Hematopoietic multipotent progenitor cell treated with erythropoietin and hydrocortisone succinate and interleukin-3 and kit ligand, for 8 days (in vitro differentiated cells): ENCODE measurements at places on chromosomes 2 and 18.
A peak's percentile ranks its signal among the peaks of the same experiment; 100 is the strongest.

DNA sequence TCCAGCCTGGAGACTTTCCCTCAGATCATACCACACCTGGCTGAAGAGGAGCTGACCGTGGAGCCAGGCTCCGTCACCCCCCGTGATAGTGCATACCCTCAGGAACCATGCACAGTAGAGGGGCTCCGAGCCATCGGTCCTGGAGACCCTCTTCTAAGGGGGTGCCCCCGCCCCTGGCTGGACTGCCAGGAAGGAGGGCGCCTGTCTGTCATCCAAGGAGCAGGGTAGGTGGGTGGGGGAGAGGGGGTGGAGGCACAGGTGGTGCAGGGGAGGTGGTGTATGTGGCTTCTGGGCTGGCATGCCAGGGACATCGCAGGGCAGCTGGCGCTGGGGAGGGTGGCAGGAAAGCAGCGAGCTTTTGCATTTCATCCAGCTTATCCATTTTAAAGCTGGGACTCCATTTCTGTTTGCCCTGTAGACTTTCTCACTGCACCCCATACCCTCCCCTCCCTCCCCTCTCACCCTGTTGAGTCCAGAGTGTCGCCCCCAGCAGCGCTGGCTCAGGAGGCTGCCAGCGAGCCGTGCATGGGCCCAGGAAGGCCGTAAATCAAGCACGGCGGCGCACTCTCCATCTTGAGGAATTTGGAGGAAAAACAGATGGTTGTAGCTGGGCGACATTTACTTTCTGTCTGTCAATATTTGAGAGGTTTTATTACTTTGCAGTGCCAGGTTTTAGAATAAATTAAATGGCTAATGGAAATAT lies 56.2 kb upstream of the HS6ST1 start:
- no peak for DNase-seq

- DNase-seq: no peak
Measured at GRCh38 chr18:11649839-11650238, 39.2 kb upstream of the GNAL start.

GRCh38 chr2:183607995-183608394 lies 483.8 kb downstream of the NUP35 start:
- no peak for DNase-seq

GRCh38 chr2:236078297-236079255 lies 89.6 kb downstream of the GBX2 start:
- DNase-seq: no peak

DNA sequence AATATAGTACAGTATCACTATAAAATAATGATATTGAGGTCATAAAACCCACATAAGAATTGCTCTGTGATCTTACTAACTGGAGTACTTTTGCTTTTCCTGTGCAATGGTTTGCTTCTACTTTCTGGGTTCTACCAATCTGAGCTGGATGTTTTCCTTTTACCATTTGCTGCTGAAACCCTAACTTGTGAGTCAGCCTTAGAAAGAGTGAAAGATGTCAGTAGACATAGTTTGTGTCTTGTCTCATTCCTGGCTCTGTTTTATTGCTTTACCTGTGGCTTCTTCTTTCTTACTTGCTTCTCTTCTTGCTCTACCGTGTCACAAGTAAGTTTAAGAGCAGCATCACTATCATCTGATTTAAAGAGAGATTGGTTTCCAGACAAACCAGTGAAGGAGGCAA lies 61.0 kb downstream of the MBD2 start:
- no peak for DNase-seq

- DNase-seq: peak; percentile 79
Measured at GRCh38 chr2:8836971-8837794, at the start of gene KIDINS220. Gene KIDINS220, minus strand, starts transcription at chr2:8837613. Its CDS starts 10,520 bp downstream, at chr2:8827093.

- no peak for DNase-seq
Measured at GRCh38 chr2:42980764-42981416, 188.5 kb upstream of the HAAO start.

DNA sequence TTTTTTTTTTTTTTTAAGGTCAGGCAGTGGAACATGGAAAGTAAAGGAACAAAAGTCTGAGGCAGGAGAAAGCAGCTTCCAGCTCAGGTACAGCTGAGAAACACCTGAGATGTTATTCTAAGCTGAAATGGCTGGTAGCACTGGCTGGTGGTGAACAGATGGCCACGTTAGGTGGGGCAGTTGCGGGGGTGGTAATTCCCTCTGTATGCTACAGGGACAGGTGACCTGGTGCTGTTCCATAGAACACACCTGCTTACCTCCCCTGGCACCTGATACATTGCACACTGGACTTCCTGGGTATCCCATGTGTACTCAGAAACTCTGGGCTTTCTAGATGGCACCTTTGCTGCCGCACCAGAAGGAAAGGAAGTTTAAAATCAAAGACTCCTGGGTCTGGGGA lies 333.3 kb downstream of the SLC8A1 start:
- no peak for DNase-seq

- DNase-seq: no peak
Measured at GRCh38 chr2:38099099-38100028, 23.4 kb upstream of the CYP1B1 start.

DNA sequence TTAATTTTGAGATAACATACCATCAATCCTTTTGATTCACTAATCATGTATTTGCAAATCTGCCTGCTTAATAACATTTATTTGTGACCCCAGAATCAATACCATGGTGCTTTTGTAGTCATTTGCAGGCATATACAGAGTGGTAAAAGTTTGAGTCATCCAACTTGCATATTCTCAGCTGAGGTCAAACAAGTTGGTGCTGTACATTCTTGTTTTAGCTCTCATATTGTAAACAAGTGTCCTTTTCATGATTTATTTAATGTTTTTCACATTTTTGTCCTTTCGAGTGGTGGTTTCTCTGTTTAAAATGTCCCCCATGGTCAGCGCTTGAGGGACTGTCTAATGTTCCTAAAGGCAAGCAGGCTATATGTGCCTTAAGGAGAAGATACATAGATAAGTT lies 17.5 kb downstream of the RAB27B start:
- DNase-seq: no peak

DNA sequence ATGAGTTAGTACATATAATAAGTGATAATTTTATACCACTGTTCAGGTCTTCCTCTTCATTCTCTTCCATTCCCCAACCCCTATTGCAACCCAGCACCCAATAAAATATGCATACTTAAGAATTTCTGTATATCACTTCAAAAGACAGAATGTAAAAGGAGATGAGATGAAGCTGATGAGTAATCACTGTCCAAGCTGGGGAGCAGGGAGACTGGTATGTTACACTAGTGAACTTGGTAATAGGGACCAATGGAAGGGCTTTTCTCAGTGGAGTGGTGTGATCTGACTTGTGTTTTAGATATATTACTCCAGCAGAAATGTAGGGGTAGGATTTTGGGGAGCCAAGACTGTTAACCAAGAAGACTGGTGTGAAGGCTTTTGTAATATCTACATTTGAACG lies 18.0 kb upstream of the ARHGAP28 start:
- no peak for DNase-seq

- no peak for DNase-seq
Measured at GRCh38 chr2:237625216-237625705, 2.1 kb upstream of the LRRFIP1 start.

DNA sequence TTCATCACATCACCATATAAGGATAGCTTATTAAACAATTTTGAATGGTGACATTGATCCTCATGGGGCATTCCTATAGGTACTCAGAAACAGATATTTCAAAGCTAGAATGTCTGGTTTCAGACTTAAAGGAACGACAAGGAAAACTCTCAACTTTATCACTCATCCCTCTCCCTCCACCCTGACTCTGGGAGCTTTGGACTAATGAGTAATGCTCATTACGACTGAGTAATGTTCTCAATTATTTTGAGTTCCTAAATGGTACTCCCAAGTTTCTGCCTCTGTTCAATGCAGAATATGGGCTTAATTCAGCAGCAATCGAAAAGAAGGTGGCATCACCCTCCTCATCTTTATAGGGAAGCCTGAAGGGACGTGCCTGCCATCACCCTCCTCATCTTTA lies 43.4 kb downstream of the RFX8 start:
- no peak for DNase-seq

GRCh38 chr2:224222291-224222690 lies 179.6 kb downstream of the FAM124B start:
- no peak for DNase-seq

DNA sequence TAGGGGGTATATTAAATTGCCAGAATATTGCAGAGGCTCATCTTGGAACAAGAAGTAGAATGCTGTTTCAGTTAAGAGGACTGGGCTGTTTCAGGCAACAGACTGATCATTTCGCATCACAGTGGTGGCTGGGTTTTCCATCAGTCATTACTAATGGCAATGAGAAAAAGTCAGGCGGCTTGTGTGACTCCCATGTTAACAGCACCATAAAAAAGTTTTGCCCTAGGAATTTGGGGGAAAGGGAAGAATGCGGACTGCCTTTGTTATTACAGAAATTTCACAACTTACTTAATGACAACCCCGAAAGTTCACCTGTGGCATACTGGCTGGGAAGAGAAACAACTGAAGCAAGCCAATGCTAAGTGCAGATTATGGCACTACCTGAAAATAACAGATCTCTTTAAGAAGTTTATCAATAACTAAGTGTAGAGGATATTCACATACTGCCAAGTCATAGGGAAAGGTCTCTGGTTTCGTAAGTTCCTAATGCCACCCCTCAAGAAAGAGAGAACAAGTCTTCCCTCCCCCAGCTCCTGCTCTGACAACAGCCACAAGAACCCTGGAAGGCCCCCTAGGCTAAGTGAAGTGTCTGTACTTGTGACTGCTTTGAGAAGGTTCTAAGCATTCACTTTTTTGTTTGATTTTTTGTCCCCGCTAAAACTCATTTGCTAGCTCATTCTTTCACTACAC lies 40.5 kb upstream of the AP1S3 start:
- no peak for DNase-seq

- no peak for DNase-seq
Measured at GRCh38 chr2:144943986-144944385, 424.1 kb upstream of the ZEB2 start.

DNA sequence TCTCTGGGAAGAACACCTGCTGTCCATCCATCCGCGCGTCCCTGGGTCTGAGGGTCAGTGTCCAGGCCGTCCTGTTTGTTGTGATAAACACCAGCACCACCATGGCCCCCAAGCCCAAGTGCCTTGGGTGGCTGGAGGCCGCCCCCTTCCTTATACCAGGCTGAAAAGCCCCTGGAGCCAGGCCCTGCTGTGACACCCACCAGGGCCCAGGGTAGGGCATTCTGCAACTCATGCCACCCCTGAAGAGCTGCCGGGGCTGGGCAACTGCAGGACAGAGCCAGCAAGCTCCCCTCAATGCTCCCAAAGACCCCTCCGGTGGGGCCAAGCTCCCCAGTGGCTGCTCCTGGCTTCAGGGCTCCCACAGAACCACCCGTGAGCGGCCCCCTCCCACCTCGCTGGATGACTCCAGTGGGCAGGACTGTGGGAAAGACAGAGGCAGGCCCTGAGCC lies 31.9 kb upstream of the SNED1 start:
- no peak for DNase-seq

DNA sequence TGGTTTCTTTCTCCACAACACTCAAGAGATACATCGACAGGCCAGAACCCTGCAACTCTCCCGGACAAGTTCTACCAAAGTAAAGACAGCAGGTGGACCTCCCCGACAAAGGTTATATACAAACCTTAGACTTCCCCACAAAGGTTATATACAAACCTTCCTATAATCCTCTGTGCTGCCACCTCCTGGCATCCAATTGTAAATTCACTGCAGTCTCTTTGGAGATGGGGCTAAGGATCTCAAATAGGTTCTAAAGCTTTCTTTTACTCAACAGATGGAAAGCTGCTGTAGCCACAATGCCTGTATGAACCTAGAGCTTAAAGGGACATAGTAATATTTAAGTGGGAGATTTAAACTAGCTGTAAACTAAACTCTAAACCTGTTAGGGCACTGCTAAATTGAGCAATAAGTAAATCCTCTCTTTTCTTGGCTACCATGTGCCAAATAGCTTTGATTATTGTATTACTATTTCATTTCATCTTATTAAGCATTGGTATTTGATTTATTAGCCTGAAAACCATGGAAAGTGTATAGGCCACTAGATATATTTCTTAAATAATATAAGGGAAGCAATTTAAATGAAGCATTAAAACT lies 9.8 kb upstream of the MREG start:
- DNase-seq: peak; percentile 76

DNA sequence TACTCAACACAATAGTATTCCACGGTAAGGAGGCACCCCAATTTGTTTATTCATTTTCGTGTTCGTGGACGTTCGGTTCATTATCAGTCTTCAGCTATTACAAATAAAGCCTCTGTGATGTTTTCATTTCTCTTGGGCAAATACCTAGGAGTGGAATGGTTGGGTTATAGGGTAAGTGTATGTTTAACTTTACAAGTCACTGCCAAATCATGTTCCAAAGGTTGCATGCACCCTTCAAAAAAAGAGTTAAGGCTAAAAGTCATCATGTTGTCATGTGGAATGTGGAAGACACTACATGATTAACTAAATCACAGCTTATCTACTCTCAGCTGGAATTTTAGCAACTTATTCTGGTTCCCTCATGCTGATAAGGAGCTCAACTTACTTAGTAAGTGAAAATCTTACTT lies 15.8 kb downstream of the INO80C start:
- DNase-seq: peak; percentile 42

DNA sequence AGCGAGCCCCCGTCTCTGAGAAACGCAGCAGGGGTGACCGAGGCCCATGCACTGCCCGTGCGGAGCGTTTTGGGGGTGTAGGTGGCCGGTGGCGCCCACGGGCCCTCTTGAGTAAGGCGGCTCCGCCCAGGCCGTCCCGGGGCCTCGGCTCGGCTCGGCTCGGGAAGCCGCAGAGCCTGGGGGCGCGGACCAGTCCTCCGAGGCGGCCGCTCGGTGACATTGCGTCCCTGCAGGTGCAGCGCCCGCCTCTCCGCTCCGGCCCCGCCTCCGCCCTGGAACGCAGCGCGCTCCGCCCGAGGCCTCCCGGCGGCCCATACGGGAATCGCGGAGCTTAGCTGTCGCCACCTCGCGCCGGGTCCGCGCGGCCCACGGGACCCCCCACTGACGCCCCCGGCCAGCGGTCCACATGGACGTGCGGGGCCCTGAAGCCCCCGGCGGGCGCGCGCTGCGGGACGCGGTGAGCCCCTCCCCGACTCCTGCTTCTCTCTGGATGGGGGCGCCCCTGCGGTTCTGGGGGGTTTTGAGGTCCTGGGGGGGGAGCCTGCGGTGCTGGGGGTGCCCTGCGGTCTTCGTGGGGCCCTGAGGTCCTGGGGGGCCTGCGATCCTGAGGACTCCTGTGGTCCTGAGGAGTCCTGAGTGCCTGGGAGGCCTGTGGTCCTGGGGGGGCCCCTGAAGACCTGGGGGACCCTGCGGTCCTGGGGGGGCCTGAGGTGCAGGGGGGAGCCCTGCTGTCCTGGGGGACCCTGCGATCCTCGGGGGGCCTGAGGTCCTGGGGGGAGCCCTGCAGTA lies at the start of gene HSBP1L1:
HSBP1L1 (plus strand) TSS at position 314 of the 789 bp plus-strand sequence; CDS start at position 407, 93 bp downstream.
- peak; percentile 71 for DNase-seq

- no peak for DNase-seq
Measured at GRCh38 chr2:165371356-165371755, 98.1 kb upstream of the CSRNP3 start.

DNA sequence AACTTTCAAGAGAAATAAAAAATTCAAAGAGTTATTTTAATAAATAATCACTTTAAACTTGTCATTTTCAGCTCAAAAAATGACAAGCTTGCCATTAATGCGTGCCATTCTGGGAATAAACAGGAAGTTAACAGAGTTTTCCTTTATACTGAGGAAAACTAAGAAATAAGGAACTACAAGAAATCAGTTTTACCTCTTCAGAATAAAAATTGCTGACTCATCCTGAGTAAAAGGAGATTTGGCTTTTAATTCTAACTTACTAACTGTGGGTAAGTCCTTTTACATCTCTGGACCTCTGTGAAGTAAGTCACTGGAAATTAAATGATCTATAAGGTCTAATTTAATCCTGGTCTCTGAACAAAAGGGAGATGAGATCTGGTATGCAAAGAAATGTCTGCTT lies 16.1 kb downstream of the CEBPZ start:
- DNase-seq: no peak

GRCh38 chr2:234821946-234822475 lies 129.8 kb upstream of the SH3BP4 start:
- no peak for DNase-seq
